ENCODE measurements at places on chromosomes 1 and 21.

- no peak for DNase-seq
Observed at GRCh38 chr1:37915476-37916093, 31.3 kb downstream of the INPP5B start.

DNA sequence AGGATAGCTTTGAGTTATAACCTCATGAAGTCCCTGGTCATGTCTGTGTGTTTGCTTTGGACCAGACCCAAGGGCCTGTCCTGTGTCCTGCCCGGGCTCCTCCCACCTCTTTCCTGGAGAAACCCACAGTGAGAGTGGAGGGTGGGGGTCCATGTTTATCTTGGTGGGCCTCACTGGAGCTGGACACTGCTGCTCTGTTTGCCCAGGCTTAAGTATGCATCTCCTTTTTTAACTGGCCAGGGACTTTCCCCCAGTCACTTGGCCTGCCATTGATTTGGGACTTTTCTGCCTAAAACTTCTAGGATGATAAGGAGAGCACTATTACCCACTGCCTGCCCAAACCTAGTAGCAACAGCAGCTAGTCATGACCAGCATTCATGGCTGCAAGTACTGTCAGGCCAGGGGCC, 49.8 kb downstream of the DDR2 start:
- no peak for DNase-seq

GRCh38 chr1:165381745-165382505, 25.4 kb upstream of the LMX1A start:
- DNase-seq: no peak

DNA sequence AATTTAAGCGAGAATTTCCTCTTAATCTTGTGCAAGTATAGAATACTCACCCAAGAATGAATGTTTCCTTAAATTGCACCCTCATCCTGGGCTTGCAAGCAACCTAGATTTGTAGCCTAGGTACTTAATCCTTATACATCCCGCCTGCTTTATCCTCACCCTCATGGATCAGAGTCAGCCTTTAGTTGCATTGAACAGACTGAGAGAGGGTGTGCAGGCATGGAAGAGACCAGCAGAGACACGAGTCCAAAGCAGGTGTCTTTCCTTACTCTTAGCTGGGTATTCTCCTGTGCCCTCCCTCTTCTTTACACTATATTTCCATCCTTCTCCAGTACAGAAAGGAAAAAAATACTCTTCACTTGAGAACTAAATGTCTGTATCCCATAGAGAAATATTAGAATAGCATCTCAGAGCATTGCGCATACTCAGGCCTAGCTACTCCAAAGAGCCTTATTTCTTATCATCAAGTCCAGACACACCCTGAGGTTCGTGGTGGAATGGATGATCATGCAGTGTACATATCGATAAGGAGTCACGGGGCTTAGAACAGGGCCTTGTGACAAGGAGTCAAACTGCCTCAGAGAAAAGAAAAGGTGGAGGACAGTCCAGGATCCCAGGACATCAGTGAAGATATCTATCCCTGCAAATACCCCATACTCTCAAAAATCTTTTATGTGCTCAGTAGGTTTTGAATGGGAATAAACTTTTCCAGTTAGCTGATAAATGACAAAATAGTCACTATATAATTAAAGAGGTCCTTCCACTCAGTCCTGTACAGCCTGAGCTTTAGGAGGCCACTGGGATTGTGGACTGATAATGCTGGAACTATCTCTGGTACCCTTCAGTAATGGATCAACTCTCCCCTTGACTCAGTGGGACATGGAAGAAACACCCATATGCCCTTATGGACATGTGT, 297.9 kb downstream of the GRIK1 start:
- no peak for DNase-seq

DNA sequence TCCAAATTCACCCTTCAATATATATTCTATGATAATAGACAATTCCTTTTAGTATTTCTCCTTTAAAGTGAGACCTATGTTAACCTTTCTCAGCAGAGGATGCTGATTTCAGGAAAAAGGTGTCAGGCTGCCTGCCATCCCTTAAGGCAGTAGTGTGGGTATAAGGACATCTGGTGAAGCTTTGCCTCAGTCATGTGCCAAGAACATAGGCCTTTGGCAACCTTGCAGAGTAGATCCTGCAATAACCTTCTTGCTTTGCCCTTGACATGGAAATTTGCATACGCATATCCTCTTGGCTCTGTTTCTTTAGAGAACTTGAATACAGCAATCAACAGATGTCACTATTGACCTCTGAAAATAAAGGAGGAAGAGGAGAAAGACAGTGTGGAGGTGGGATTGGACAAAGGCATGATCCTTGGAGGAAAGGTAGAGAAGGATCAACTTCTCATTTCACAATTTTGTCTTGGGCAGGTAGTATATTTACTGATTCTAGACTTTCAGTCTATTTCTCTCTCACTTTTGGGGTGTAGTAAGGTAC, 21.1 kb upstream of the ZRANB2 start:
- no peak for DNase-seq

DNA sequence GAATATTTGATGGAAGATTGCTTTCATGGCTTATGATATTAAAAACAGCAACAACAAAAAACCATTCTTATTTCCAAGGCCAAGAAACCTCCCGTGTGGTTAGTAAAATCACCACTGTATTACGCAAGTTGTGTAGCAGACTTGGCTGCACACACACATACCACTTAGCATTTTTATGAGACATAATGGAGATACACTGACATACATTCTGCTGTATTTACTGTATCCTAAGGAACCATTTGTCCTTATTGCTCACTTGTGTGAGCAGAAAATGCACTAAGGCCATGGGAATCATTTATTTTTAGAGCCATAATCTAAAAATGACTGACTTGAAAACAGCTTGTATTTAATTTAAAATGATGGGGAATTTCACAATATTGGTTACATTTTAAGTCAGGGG, 584 bp upstream of the C1orf141 start:
- DNase-seq: peak; percentile 83

DNA sequence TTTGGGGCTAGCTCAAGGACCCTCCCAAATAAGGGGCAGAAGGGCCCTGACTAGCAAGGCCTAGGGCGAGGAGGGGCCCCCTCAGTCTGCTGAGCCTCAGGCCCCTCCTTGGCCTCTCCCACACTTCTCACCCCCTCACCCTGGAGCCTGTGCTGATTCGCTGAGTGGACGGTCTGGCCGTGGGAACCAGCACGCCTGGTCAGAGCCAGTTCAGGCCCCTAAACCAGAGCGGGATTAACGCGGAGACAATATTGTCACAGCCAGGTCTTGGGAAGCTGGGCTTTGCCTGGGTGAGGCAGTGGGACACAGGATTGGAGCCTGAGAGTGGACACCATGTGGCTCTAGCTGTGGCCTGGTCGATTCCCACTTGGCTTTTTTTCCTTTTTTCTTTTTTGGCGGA, 4.8 kb upstream of the FBLIM1 start:
- DNase-seq: no peak

- DNase-seq: no peak
Observed at GRCh38 chr1:6601923-6602668, 573 bp downstream of the KLHL21 start.

DNA sequence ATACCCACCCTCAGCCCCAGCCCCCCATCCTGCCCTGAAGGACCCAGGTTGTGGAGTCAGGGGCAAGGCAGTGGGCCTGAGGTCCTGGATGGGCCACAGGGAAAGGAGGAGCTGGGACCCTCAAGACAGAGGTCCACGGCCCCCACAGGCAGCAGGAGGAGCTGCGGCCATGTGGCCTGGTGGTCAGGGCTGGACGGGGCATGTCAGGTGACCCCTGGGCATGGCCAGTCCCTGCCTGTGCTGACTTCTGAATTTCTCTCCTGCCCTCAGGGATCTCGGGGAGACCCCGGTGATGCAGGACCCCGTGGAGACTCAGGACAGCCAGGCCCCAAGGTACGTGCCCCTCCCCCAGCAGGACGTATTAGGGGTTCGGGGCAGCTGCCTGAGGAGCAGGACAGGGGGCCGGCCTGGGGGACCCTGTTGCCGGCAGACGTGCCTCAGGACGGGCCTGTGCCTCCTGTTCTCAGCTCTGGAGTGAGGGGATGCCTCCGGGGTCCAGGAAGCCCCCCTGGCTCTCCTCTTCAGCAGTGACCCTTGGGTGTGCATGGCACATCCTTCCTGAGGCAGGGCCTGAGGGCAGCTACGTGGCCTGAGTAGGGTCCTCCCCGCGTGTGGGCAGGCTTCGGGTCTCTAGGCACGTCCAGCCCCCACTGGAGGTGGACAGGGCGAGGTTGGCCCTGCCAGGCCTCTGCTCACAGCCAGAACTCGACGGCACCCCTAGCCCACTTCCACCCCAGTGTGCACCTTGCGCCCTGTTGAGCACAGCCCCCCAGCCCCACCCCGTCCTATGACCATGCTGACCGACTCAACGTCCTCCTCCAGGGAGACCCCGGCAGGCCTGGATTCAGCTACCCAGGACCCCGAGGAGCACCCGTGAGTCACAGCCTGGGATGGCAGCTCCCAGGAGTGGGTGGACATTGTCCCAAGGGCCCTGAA, 23.6 kb downstream of the COL6A2 start:
- no peak for DNase-seq

DNA sequence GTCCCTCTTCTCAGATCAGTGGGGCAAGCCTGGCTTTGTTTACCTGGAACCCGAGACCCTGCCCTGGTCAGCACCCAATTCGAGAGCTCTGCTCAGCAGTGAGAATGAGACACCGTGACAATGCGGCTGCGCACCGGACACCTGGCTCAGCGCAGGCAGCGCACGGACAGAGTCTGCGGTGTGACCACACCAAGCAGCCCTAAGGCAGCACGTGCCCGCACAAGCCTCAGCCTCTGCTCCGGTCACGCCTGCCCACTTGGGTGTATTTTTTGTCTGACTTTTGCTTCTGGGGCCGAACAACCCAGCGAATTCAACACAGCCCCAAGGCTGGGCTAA, 4.7 kb downstream of the KRTAP10-8 start:
- DNase-seq: no peak

DNA sequence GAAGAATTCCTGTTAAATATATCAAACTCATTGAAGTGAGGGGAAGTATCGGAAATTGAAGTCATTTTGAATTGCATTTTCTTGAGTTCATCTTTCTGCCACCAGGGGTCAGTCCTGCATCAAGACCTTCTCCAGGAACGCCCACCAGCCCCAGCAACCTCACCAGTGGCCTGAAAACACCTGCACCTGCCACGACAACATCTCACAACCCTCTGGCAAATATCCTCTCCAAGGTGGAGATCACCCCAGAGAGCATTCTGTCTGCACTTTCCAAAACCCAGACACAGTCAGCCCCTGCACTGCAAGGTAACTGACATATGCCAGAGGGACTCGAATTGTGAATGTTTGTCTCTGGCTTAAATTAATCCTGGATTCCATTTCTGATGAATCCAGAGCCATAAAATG, 22.8 kb upstream of the TARS2 start:
- DNase-seq: no peak

DNA sequence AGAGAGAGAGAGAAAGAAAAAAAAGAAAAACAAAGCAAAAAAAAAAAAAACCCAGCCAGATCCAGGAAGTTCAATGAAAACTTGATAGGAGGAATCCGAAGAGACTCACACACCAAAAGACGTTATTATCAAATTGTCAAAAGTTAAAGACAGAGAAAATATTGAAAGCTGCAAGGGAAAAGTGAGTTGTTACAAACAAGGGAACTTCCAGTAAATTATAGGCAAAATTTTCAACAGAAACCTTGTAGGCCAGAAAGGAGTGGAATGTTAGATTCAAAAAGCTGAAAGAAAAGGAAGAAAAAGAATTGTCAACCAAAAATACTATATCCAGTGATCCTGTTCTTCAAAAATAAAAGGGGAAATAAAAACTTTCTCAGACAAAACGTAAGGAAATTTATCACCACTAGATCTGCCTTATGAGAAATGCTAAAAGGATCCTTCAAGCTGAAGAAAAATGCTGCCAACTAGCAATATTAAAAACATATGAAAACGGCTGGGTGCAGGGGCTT, 23.6 kb downstream of the ERO1B start:
- no peak for DNase-seq

GRCh38 chr1:7491818-7492173, 279.3 kb upstream of the VAMP3 start:
- no peak for DNase-seq

- DNase-seq: peak; percentile 59
Observed at GRCh38 chr1:109198043-109198695, 15.5 kb upstream of the SARS1 start.

GRCh38 chr1:200128081-200128480, 100.6 kb downstream of the NR5A2 start:
- no peak for DNase-seq

- no peak for DNase-seq
Observed at GRCh38 chr1:155304558-155305063, 3.4 kb upstream of the PKLR start.

GRCh38 chr1:119316870-119317416, 51.6 kb upstream of the HAO2 start:
- no peak for DNase-seq

- no peak for DNase-seq
Observed at GRCh38 chr1:235434001-235434400, 66.8 kb downstream of the TBCE start.

DNA sequence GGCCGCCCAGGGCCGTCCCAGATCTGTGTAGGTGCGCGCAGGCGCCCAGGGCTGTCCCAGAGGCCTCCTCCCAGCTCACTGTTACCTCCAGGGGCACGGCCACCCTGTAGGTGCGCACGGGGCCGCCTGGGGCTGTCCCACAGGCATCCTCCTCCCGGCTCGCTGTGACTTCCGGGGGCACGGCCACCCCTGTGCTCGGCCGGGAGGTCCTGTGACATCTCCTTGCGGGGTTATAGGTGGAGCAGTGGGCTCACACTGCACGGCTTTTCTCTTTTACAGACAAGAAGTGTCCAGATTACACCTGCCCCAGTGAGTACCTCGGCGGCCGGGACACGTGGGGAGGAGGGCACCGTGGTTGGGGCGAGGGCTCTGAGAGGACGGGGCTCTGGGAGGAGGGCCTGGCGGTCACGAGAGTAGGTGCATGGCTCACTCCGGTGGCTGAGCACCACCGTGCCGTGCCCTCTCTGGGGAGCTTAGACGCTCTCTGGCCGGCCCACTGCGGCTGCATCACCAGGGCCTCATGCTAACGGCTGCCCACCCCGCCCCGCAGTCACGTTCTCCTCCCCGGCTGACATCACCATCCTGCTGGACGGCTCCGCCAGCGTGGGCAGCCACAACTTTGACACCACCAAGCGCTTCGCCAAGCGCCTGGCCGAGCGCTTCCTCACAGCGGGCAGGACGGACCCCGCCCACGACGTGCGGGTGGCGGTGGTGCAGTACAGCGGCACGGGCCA, 21.4 kb downstream of the COL6A1 start:
- no peak for DNase-seq

- DNase-seq: no peak
Observed at GRCh38 chr1:177043597-177043996, 120.9 kb downstream of the ASTN1 start.

- peak; percentile 6 for DNase-seq
Observed at GRCh38 chr21:38219049-38219628, 37.7 kb upstream of the KCNJ15 start.
